Epithelial cell of proximal tubule (primary cell): ENCODE measurements at places on chromosomes 11 and 22. TPM values are rescaled to one million over a fixed set of nuclear protein-coding genes. Genes with fewer than 3 reads are reported as not detected.

The KCNJ4 gene
- total RNA-seq = 0.07 TPM in 1 of 2 replicates, not detected in the other

The TRIM34 gene
- total RNA-seq = 2.4 and 7.8 TPM in 2 replicates

The OR4A16 gene
- not detected in 2 replicates for total RNA-seq

- DNase-seq = no peak
Measured at GRCh38 chr11:74847395-74847794, 98.7 kb downstream of the RNF169 start.

- no peak for DNase-seq
Measured at GRCh38 chr11:73852049-73852448, 24.6 kb downstream of the COA4 start.

The P2RY2 gene
- 1.1 and 5.4 TPM in 2 replicates for total RNA-seq

- no peak for DNase-seq
Measured at GRCh38 chr22:30821381-30821780, 126.7 kb downstream of the OSBP2 start.

GRCh38 chr22:16866167-16866566 lies 41.0 kb upstream of the XKR3 start:
- peak; percentile 26 for DNase-seq

The MRGPRX3 gene
- not detected in 2 replicates for total RNA-seq

GRCh38 chr11:118341815-118342489 lies 553 bp downstream of the CD3D start:
- DNase-seq = no peak

DNA sequence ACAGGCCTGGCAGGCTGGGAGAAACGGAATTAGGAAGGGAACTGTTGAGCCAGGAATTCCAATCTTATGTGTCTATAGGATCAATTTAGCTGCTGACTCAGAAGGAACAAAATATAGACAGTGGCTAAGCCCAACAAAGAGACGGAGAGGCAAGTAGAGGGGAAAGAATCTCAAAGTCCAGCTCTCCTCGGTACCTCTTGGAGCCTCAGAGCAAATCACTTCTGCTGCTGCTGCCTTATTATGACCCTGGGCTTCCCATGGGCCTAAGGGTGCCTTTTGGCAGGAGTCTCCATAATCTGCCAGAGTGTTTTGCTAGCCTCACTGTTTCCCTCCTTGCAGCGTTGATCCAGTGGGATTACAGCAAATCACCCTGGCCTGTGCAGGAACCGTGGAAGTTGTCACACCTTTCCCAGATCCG lies 31.7 kb downstream of the PAX6 start:
- no peak for DNase-seq

The LIF gene
- 48.7 and 49.8 TPM in 2 replicates for total RNA-seq
